ENCODE measurements at places on chromosomes 6 and 20.

DNA sequence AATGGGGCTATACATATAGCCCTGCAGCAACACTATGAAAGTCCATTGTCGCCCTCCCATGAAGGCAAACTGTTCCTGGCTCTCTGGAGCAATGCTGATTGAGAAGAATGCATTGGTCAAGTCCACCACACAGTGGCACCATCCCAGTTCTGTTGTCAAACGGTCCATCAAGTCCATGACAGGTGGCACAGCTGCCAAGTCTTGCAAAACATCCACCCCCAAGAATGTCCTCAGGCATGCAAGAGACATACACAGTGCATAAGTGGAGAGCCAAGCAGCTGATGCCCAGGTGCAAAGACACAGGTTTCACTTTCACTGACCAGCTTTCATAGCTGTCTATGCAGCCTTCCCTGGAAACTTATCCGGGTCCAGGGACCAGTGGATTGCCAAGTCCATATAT lies 17.5 kb downstream of the ZNF391 start:
- no peak for DNase-seq

DNA sequence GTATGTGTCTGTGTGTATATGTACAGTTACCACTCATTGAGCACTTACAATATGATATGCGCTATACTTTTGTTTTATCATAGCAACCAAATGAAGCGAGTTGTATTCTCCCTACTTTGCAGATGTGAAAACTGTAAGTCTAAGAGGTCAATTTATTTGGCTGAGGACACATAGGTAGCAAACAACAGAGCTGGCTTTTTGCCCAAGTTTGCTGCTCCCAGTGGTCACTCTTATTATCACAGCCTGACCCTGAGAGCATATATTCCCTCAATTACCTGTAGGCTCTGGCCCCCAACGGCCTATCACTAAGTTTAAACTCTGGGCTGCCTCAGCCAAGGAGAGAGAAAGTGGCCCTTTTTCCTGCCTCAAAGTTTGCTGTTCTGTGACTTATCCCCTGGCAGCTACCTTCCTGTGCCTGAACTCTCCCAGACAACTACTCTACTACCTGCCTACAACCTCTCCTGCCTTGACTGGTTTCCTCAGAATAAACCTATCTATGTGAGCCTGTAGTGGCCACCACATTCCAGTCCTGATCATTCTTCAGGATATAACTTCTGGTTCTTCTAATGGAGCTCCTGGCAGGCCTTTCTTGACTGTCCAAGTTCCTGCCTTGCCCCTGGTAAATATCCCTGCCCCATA lies 221.8 kb downstream of the FRK start:
- no peak for DNase-seq

- DNase-seq: peak; percentile 87
These were observed 51.7 kb downstream of the MOCS1 start for GRCh38 chr6:39882531-39882899.

- no peak for DNase-seq
These were observed 1.8 kb downstream of the SSR1 start for GRCh38 chr6:7311176-7311575.

GRCh38 chr6:157556671-157557430 lies 175.9 kb downstream of the ZDHHC14 start:
- no peak for DNase-seq

DNA sequence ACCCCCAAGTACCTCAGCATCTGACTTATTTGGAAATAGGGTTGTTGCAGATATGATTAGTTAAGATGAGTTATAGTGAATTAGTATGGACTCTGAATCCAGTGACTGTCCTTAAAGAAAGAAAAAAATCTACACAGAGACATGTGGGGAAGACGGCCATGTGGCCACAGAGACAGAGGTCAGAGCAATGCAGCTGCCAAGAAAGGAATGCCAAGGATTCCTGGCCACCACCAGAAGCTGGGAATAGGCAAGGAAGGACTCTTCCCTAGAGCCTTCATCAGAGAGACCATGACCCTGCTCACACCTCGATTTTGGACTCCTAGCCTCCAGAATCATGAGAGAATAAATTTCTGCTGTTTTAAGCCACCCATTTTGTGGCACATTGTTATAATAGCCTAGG lies 81.8 kb downstream of the FYN start:
- DNase-seq: no peak

- no peak for DNase-seq
These were observed 695.0 kb downstream of the COL12A1 start for GRCh38 chr6:74510878-74511277.

GRCh38 chr6:7283676-7284075 lies 29.3 kb downstream of the SSR1 start:
- no peak for DNase-seq

- DNase-seq: no peak
These were observed 21.0 kb downstream of the JAG1 start for GRCh38 chr20:10652660-10653261.

GRCh38 chr6:91886183-91886795 lies 1299.4 kb upstream of the MAP3K7 start:
- no peak for DNase-seq

DNA sequence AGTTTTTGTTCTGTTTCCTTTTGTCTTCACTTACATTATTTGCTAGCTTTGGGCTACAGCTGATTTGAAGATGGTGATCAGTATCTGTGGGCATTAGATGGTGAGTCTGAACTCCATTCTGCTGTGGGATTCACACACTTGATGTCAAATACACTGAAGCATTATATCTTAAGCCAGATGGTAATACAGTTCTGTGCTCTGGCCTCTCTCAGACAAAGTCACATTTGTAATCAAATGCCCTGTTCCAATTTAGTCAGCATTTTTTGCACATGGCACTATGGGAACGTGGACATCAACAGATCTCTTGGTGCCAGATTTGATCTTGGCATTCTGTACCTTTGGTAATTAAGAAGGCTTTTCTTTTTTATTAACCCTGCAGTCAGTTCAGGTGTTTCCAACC lies 56.0 kb downstream of the SASH1 start:
- no peak for DNase-seq

DNA sequence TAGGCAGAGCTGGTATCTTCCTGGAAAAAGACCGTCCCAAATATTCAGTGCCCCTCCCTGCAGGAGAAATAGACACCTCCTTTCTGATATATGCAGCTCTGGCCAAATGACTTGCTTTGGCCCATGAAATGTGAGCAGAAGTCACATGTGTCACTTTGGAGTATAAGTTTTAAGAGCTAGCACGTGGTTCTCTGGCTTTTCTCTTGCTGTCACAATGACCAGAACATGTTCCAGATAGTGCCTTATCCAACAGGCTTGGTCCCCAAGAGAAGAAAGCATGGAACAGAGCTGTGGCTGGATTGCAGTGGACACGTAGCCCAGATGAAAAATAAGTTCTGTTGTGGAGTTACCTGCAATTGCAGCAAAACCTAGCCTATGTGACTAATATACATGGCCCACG lies 40.4 kb downstream of the UNC5CL start:
- DNase-seq: no peak

- no peak for DNase-seq
These were observed 107.5 kb downstream of the ERMARD start for GRCh38 chr6:169858935-169859351.

GRCh38 chr6:86203044-86203443 lies 560.4 kb upstream of the SYNCRIP start:
- no peak for DNase-seq

- no peak for DNase-seq
These were observed 96.0 kb upstream of the LOC128125822 start for GRCh38 chr6:63476302-63476701.

DNA sequence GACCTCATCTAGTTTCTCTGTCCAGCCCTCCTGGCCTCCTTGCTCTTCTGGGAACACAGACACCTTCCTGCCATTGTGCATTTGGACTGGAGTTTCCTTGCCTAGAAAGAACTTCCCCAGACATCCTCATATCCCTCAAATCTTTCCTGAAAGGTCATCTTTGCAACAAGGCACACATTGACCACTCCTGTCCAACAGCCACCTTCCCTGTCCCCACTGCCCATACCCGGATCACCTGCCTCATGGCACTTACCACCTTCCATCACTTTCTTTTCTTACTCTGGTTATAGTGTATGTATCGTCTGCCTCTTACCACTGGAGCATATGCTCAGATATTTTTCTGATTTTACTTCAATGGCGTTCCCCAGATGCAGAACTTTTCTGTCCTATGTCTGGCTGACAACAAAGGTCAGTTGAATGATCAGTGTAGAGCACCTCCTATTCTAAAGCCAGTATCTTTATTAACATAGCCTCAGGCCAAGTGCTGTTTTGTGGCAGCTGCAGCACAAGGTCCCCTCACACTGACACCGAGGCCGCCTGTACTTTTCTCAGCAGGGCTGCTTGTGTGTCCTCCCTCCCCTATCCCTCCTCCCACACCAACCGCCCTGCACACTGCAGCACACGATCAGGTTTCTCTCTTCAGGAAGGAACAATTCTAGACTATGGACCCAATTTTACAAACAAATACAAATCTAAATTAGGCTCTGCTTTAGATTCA lies 4.1 kb downstream of the HLA-C start:
- no peak for DNase-seq

GRCh38 chr6:37904590-37904989 lies 85.1 kb downstream of the ZFAND3 start:
- DNase-seq: no peak

- no peak for DNase-seq
These were observed 35.3 kb downstream of the APCDD1L start for GRCh38 chr20:58479726-58480440.

DNA sequence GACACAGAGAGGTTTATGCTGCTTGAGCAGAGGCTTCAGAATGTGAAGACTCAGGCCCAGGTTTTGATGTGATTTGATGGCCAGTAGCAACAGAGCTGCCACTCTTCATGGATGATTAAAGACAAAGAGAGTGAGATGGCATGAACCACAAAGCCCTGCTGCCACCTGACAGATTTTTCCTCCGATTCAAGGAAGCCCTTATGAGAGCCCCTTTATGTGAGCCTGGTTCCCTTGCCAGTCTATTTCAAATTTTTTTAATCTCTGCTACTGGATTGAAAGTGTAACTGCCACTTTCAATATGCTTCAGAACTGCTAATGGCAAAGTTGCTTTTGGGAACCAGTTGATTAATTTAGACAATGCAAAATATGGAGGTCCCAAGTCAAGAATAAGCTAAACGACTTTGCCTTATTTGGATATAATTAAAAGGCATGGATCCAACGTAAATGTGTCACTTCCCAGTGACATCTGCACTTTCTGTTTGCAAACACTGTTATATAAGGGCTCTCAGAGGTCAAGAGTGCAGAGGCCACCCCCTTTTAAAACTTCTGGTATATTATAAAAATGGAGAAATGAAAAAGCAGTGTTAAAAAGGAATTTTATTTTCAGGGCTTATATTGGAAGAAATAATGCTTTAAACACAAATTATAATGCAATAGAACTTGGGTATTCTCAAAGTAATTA lies 238.9 kb upstream of the FLRT3 start:
- DNase-seq: no peak

- DNase-seq: no peak
These were observed 6.1 kb upstream of the TREML4 start for GRCh38 chr6:41222045-41222444.

DNA sequence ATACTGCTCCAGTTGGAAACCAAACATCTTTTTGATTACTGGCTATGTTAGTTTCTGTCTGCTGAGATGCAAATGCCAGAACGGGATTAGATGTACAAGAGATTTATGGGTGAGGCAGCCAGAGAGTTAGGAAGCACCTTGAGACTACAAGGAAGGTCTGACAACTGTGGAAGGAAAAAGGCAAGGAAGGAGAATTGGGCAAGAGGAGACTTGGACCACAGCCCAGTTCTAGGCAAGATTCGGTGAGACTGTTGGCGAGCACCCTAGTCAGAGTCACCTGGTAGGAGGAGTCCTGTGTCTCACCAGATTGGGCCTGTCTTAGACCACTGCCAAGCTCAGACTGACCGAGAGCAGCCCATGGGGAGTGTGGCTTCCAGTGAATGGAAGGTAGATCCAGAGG lies 91.8 kb upstream of the F13A1 start:
- DNase-seq: no peak

- DNase-seq: peak; percentile 85
These were observed 177.8 kb upstream of the ECI2 start for GRCh38 chr6:4313044-4313686.

GRCh38 chr20:63357921-63358905 lies 2.9 kb downstream of the CHRNA4 start:
- DNase-seq: no peak

- DNase-seq: peak; percentile 44
These were observed 240.1 kb downstream of the KCNQ5 start for GRCh38 chr6:72861935-72862432.

DNA sequence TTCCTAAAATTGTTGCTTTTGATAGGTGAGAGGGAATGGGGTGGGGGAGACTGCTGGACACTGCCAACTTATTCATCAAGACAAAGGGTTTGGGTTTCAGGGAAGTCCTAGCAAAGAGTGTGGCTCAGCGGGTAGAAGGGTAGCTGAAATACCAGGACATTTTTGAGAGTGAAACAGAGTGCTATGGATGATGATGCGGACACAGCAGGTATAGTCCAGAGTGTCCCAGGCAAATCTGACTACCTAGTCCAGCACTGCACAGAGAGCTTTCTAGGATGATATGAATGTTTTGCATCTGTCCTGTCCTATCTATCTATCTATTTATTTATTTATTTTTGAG lies 154.3 kb downstream of the BCAS1 start:
- DNase-seq: no peak

DNA sequence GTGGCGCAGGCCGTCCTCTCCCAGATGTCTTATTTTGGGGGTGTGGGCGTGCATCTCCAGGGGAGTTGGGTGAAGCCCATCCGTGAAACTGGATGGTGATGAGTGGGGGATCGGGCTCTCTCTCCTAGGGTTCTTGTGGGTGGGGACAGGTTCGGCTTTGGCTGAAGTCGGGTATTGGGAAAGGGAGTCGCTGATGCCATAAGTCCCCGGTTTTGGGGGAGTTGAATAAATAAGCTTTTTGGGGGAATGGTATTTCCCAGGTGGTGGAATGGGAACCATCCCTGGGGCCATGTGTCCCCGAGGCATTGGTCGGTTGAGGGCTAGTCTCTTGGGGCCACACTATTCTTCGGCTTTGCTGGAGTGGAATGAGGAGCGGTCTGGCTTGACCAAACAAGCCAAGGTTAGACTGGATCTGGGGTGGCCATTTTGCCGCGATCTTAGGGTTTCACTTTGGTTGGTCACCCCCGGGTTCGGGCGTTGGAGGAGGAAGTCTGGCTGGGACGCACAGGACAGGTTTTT lies 481 bp downstream of the ZNF133 start:
- no peak for DNase-seq

DNA sequence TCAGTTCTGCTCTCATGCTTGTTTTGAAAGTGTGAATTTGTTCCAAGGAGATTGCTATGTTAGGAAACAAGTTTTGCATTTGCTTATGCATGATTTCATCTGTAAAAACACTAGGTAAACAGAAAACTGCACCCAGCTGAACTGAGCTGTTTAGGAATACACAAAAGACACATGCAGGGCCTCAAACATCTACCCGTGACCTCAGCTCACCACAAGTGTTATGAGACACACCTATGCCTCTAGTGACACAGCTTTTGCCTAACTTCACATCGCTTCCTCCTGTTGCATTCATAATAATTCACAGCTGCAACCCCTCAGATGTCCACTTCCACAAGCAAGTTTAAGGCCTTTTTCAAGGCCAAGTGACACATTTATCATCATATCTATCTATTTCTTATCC lies 98.0 kb upstream of the SLC24A3 start:
- no peak for DNase-seq

GRCh38 chr6:37232430-37233017 lies 25.0 kb upstream of the TBC1D22B start:
- DNase-seq: no peak
